Left forelimb (tissue), 1 donor: ENCODE measurements at places on chromosomes 2 and 18.

DNA sequence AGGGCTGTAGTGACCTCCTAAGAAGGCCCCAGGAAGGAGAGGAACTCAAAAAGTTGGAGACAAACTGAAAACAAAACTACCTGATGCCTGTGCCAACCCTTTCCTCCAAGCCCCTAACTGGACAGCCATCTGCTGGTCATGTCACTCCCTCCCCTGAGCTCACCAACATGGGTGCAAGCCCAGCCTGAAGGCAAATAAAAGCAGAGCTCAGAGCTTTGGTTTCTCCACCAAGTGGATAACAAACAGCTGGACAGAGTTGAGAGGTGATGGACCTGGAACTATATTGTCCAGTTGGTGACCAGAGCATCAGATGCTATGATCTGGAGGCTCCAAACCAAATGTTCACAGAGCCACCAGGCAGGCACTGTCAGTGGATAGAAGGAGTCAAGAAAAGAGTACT is 34.6 kb upstream of the MAL start:
- DNase-seq: no peak

- DNase-seq: no peak
Measured at GRCh38 chr2:103327966-103328365, 566.1 kb downstream of the TMEM182 start.

DNA sequence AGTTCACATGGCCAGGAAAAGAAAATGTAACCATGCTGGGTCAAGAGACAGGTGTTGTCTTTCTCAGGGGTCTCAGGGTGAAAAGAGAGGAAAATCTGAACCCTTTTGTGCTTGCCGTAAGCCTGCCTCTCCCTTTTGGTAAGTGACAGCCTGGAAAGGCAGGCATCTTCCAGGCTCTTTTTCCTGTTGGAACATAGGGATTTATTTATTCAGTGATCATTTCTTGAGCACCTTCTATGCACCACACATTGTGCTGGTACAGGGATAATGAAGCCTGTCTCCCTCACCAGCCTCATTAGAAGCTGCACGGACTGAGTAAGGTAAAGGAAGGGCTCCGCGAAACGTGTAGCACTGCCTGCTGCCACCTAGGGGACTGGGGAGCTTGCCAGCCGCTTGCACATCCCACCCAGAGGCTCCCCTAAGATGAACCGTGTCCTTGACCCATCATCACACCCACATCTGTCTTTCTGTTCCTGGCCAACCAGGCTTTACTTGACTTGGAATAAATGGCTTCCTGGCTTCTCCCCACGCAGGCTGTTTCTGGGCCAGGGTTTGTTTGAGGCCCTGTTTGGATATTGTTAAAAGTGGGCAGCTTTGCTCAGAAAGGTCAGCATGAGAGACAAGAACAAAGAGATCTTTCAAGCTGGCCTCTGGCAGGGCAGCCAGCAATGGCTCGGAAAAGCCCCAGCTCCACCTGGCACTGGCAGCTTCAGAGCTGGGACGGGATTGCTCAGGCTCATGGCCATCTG is 73.3 kb upstream of the MCFD2 start:
- no peak for DNase-seq

DNA sequence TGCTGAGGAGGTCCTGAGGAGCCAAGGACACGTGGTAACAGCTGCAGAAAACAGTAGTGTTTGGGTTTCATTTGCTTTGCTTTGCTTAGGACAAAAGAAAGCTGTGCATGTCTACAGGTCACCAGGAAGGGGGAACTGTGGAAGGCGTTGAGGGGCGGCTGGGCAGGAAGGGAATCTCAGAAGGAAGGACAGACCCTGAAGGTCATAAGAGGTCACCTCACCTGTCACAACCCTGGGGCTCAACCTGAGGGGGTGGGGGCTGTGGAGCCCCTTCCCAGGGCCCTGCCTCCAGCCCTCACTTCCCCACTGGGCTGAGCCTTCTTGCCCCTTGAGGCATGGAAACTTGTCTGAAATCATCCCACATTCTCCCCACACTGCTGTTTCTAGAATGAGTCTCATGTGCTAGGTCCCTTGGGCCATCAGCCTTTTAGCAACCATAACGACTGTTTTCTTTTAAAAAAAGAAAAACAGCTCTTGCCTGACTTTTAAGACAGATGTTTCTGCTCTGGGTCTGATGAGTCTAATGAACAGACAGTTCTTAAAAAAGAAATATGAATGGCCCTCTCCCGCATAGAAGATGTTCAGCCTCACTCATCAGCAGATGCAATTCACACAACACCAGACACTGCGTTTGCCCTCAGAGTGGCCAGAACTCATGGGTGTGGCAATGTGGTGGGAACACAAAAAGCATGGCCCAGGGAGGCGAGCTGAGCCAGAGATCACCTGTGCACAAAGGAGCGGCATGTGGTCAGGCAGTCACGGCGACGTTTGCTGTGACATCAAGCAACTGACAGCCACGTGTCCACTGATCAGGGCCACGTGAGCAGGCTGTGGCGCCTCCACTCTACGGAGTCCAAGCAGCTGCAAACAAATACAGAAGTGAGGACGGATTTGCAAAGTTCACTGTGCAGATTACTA is 84.0 kb downstream of the SEPTIN10 start:
- no peak for DNase-seq

- DNase-seq: no peak
Measured at GRCh38 chr2:47774567-47774966, 8.4 kb upstream of the MSH6 start.

DNA sequence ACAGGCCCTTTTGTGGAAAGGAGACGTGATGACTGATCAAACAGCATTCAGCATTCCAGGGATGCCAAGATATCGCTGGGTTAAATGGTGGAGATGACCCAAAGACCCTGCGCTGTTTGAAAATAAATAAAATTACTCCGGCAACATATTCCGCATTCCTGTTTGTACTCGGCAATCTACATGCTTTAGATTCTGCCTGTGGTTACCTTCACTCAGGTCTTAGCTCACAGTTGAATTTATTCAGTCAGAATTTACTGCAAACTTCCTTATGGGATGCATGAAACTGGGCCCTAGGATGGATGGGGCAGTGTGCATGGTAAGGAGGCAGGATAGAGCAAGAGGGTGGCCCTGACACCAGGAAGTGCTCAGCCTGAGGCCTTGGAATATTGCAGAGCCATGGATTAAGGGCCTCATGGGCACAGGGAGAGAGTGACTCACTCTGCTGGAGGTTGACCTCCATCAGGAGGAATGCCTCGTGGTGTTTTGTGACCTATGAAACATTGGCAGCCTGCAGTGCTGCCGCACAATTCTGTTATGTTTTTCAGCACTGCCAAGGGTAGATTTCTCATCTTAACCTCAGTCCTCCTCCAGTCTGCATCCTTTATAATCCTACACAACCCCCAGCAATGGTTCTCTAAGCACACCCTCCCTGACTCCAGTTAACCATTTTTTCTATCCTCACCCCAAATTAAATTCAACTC is 321.4 kb downstream of the IRS1 start:
- DNase-seq: no peak

DNA sequence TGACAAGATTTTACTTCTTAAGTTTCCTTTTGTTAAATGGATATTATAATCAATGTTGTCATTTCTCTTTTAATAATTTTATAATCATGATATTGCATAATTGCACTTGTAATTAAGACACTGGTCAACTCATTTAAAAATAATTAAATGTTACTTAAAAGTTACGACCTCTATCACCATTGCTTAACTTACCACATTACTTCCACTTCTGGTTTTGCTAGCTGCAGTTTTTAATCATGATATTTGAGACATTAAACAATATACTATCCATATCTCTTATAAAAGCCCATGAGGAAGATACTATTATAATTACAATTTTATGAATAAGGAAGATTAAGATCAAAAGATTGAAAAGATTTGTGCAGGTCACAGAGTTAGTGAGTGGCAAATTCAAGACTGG is 502.0 kb downstream of the RNF144A start:
- DNase-seq: no peak

GRCh38 chr2:112962308-112963175 is 15.3 kb upstream of the IL36G start:
- DNase-seq: no peak

- no peak for DNase-seq
Measured at GRCh38 chr2:74617122-74617521, 31.0 kb downstream of the M1AP start.

DNA sequence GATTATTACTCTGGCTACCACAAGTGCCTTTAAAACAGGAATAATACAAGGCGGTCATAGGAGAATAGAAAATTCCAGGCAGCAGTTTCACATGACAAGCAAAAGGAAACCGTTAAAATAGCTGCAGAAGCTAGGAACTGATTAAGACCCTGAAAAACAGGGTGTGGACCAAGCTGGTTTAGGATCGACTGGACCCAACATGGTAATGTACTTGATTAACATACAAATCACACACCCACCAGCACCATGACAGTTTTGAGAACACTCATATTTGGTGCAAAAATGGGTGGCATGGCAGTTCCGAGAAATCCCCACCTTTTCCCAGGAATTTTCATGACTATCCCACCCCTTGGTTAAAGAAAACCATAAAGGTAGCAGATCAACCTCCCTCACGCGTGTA is 51.9 kb upstream of the TMEM163 start:
- DNase-seq: no peak
